8988T (cell line): ENCODE measurements at places on chromosomes 11 and 22.
A peak's percentile ranks its signal among the peaks of the same experiment; 100 is the strongest.

DNA sequence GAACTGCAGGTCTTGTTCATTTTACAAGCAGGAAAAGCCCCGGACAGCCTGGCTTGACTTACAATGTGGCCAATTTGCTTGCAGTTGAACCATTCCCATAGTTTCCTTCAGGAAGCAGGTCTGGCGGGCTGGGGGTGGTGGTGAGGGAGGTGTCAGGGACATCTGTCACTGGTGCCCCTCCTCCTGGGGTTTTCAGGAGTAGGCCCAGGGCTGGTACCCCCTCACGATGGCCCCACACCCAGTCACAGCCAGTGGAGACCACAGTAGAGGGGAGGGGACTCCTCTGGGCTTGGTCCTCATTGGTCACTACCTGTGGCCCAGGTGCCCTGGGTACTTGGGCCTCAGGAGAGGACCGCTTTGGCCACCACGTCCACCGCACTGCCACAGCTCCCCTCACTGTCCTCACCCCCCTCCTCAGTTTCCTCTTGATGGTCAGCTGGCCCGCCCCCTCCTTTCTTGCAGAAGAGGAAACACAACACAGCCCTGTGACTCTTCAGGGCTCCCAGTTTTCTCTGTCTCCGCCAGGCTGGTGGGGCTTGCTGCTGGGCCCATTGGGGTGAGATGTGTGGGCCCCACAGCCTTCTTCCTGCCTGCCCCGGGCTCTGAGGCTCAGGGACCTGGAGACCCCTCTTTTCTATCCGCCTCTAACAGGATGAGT is 39.8 kb upstream of the SHISAL1 start:
- DNase-seq, result no peak

GRCh38 chr11:20388096-20389055 is 860 bp downstream of the PRMT3 start:
- no peak for DNase-seq

GRCh38 chr22:39266398-39267030 is 21.7 kb upstream of the PDGFB start:
- no peak for DNase-seq

- DNase-seq, result no peak
These were observed 25.2 kb downstream of the RPS6KA4 start for GRCh38 chr11:64384028-64384737.

DNA sequence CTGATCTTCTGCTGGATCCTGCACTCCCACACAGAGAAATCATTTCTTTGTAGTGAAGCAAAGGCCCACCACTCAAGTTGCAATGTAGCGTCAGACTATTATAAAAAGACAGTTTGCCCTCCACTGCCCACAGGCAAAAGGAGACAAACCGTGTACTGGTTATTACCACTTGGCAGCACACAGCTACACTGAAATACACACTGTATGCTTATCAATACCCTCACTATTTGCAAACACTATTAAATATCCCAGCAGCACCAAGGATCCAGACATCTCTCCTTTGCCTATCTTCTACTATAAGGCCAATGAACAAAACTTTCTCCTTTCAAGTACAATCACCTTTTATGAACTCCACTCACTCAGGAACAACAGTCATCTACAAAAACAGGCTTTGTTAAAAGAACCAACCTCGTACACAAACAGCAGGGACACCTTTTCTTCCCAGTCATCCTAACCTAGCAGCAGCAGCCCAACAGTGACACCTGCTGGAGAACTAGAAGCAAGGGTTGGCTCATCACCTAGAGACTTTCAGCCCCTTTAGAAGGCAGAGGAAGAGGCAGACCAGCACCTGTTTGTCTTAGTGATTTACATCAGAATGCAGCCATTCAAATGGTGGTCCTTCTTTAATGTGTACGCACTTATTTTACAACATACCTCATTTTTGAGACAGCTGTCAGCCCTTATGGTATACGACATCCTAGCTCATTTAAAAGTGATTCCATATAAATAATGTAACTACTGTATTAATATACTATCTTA is 56.1 kb downstream of the AMBRA1 start:
- peak; percentile 54 for DNase-seq

GRCh38 chr11:29159552-29160465 is 857.0 kb downstream of the KCNA4 start:
- DNase-seq, result no peak

DNA sequence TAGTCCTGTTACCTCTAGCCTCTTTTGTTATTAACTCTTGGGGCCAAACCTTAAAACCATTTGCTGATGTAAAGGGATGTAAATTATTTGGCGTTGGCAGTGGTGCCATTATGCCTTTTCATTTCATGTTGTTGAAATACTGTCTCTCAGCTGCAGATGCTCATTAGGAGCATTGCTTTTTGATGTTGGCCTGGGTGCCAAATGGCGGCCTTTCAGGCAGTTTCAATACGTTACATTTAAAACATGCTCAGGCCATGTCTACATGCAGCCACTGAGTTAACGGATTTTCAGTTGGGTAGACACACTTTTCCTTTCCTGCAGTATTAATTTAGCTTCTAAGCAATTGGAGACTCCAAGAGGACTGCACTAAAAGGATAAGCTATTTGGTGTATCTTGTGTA is 5.3 kb downstream of the NCAM1 start:
- no peak for DNase-seq

DNA sequence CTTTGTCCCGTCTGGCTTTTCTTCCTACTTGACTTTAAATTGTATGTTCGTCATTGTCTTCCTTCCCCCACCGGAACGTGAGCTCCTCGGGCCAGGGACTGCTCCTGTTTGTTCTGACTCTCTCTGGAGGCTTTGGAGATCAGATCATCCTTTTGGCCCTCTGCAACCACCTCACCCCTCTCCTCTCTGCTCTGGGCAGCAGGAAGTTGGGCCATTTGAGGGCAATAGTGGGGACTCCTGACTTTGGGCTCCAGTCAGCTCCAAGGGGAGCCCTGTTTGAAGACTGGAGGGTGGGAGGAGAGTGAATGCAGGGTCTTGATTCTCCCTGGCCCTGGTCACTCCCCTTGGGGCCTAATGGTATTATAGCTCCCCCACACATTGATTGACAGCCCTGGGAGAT is 186.3 kb upstream of the B3GAT1 start:
- no peak for DNase-seq

GRCh38 chr22:31695423-31695822 is 33.4 kb upstream of the PISD start:
- DNase-seq, result no peak
